ENCODE measurements at places on chromosomes 1 and 21.

DNA sequence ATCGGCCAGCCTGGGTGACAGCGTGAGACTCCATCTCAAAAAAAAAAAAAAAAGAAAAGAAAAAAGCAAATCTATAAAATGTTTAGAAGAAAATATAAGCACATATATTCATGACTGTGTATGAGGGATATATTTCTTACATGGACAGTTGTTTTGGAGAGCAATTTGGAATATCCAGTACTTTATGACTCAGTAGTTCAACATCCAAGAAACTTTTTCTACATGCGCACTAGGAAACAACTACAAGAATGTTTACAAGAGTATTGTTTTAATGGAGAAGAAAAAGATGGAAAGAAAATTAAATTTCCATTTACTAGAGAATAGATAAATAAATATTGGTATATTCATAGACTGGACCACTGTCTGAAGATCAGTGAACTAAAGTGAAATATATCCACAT, 77.5 kb downstream of the MAST2 start:
- DNase-seq, result no peak

- no peak for DNase-seq
These were observed 648 bp upstream of the DR1 start for GRCh38 chr1:93344886-93345632.

DNA sequence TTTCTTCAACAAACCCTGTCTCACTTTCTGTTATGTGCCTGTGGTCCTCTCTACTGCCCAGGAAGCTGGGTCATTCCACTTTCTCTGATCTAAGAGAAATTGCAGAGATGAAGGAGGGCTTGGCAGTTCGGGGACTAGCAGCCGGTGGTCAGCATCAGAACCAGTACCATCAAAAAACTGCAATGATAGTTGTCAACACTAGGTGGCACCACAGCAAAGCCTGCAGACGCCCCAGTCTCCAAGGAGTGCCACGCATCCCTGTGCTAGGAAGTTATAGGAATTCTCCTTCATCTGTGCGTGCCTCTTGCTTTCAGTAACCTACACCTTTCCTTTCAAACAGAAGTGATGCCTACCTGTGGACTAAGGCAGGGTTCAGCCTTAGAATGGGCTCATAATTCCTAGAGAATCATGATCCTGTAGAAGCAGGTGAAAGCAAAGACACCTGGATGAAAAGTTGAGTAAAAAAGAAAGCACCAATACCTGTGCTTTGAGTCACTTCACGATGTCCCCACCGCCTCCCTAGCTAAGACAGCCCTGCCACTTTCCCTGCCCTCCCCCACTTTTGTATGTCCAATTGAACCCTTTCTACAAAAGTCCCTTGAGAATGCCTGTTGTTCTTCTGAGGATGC, 129.2 kb downstream of the ADAMTS1 start:
- peak; percentile 25 for DNase-seq

GRCh38 chr1:235290740-235291502, 37.1 kb downstream of the ARID4B start:
- DNase-seq, result no peak

- DNase-seq, result no peak
These were observed 73.1 kb upstream of the LPGAT1 start for GRCh38 chr1:211903490-211904245.

DNA sequence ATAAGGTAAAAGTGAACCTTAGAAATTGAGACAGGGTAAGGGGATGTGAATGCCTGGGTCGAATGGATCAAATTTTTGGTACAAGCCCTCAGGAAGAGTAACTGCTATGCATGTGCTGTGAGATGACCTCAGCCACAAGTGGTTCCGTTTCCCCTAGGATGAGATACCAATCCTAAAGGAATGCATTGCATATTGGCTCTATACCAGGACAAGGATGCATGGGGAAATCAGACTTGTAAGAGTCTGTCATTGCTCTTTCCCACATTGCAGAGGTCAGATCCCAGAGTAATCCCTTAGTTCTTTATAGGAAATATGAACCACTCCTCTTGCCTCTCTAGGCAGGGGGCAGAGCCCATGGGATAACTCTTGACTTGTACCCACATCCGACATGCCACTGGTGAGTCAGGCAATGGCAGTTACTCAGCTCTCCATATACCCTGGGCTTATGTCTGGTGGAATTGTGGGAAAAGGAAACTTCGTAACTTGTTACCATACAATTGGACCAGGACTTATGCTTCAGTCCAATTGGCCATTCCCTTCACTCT, 428.3 kb upstream of the ZRANB2 start:
- DNase-seq, result no peak
